ENCODE measurements at places on chromosomes 5 and 9. TPM values are rescaled to one million over a fixed set of nuclear protein-coding genes. Genes with fewer than 3 reads are reported as not detected.

Gene PKD2L2
- not detected for total RNA-seq

Gene WASHC1
- total RNA-seq, result 4.9 TPM

Gene PCDHB9
- 0.13 TPM for total RNA-seq

Gene SLC22A5
- 3.0 TPM for total RNA-seq

Gene AFAP1L1
- total RNA-seq, result 144 TPM

Gene LMAN2
- total RNA-seq, result 311 TPM

Gene ACTL7A
- total RNA-seq, result not detected

Gene ACSL6
- 0.77 TPM for total RNA-seq

Gene OR1Q1
- total RNA-seq, result not detected

Gene KCNMB1
- not detected for total RNA-seq

Gene PHYKPL
- 28.4 TPM for total RNA-seq

Gene SPINK13
- not detected for total RNA-seq

Gene PCDHGA9
- total RNA-seq, result 1.4 TPM
